Activated T-cell treated with anti-CD3 and anti-CD28 coated beads for 48 hours (primary cell): ENCODE measurements at places on chromosomes 2 and 18.

GRCh38 chr2:206494061-206494460 is 50.7 kb downstream of the ADAM23 start:
- no peak for DNase-seq

GRCh38 chr2:232981356-232981755 is 31.7 kb downstream of the NGEF start:
- no peak for DNase-seq

DNA sequence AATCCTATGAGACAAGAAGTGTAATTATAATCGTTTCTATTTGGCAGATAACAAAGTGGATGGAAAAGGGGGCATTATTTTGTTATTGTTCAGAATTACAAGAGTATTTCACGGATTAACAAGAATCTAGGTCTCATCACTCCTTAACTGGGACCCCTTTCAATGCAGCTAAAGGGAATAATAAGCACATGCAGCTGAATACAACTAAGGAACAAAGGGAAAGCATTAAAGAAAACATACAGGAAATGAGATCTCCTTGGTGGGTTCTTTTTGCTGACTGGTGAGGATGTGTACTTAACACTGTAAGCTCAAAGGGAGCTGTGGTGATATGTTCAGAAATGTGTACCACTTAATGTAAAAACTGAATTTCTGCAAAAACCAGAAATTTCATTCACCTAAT is 140.5 kb upstream of the WDSUB1 start:
- no peak for DNase-seq

- no peak for DNase-seq
Measured at GRCh38 chr2:238914648-238915015, 66.7 kb downstream of the TWIST2 start.

- no peak for DNase-seq
Measured at GRCh38 chr2:216837740-216838139, 22.1 kb downstream of the TNP1 start.

- no peak for DNase-seq
Measured at GRCh38 chr2:202201220-202202160, 36.9 kb downstream of the SUMO1 start.

DNA sequence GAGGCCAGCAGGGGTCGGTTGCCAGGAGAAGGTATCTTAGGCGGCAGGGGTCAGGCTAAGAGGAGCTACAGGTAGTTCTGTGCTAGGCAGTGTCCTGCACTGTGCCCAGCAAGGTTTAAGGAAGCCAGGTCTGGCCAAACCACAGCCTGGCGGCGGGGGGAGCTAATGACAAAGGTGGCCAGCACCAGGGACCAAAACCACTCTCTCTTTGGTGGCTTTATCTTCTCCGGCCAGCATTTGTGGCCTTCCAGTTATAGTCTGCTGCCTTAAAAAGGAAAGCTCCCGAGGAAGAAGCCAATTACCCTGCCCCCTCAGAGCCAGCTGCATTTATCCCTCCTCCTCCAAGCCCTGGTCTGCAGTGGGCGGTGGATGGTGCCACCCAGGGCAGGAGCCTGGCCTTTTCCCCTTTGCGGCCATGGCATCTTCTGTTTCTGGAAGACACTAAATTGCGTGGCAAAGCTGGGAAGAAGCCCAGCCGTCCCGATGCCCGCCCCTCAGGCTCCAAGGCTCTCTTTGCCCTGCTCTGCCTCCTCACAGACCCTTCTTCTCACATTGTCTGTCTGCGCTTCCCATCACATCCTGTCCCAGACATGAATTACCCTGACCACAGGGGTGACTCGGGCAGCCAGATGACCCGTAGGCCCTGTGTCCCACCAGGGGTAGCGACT is 94.6 kb downstream of the EN1 start:
- DNase-seq = no peak

- DNase-seq = no peak
Measured at GRCh38 chr2:30368258-30368657, 78.8 kb upstream of the LCLAT1 start.

- no peak for DNase-seq
Measured at GRCh38 chr2:240915526-240916341, 9.6 kb downstream of the CROCC2 start.

DNA sequence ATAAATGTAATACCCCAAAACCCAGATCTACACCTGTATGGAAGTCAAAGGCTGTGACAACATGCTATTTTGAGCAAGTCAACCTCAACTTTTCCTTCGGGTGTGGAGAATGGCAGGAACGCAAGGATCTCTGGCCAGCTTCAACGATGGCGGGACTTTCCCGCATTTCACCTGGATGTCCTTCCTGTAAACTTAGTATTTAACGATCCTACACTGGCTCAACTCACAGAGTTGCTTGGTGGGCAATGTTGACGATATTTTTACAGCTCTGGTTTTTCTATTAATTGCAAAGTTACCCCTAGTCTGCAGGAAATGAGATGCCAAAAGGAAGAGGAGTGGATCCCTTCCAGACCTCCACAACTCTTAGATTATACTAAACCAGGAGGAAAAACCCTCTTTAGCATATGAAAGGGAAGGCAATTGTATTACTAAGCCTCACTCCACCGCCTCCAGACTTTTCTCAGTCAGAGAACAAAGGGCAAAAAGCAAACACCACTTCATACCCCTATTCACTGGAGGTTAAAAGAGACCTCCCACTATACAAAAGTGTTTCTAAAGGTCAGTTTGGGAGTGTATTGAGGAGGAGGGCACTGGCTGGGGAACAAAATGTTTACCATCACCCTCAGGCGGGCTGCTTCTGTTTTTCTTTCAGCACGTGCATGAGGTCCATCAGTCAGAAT is 56.5 kb upstream of the ACVR1 start:
- no peak for DNase-seq

- no peak for DNase-seq
Measured at GRCh38 chr2:100606726-100607343, 44.0 kb downstream of the PDCL3 start.
